ENCODE measurements at places on chromosomes 5 and 9.

DNA sequence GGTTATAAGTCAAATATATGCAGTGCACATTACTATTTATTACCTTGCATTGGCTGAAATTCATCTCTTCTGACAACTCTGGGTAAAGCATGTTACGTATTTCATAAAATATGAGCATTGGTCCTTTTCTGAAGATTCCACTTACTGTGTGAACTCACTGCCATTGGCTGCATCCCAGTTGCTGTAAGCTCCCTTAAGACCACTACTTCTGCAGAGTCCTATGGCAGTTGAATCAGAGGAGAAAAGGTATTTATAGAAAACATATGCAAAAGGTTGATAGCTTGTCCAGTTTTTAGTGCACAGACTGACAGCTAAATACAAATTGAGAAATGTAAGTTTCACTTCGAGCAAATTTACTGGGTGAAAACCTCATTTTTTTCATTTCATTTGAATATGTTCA, 394.6 kb upstream of the ARRDC3 start:
- DNase-seq = no peak

DNA sequence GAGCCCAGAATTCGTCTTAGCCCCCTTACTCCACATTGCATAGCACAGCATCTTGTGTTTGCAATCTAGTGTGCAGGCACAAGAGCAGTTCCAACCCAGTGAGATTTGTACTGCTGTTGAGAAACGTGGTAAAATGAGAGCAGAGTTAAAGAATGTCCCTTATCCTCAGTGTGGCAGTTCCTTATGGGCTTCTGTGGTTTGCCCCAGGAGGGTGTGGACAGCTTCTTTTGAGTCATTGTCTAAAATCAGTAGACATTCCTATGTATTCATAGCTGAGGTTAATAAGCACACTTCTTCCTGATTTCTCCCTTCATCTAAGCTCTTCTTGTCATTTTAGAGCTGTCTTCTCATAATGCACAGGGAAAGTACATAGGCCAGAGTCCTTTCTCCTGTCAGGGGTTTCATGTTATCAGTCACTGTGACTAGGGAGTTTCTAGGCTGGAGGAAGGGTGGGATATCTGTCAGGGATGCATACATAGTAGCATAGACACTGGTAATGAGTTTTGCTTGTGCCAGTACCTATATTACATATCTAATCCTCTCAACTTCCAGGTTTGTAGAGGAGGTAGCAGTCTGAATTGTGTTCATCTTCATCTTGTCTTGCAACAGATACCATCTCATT, 2.0 kb upstream of the CAVIN4 start:
- DNase-seq = no peak

GRCh38 chr5:74095871-74096270, 469.9 kb downstream of the ARHGEF28 start:
- DNase-seq = no peak

DNA sequence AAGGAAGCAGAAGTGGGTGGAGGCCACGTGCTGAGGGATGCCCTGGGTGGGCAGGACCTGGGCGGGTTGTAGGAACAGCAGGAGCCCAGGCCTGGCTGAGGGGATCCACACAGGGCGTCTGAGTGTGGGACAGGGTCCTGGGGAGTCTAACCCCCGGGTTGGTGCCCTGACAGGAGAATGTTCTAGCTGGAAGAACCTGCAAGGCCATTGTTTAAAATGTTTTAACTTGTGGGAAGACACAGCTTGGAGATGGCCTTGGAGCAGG, 33.9 kb upstream of the SUSD3 start:
- DNase-seq = no peak

DNA sequence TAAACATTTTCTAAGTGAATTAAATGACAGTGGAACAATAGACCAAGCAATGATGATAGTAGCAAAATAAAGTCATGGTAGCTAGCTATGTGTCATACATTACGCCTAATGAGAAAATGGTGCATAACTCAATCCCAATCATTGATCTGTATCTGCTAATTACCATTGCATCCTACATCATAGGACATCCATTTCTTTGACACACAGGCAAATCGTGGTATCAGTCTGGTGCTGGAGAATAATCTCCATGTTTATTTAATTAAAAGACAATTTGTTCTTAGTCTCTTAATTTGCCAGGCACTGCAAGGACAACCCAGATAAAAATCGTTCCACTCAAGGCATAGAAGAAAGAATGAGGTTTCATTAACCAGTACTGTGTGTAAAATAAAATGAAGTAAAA, 89.6 kb upstream of the SMC5 start:
- no peak for DNase-seq

GRCh38 chr9:96508227-96508940, 58.4 kb downstream of the HABP4 start:
- DNase-seq = no peak

GRCh38 chr5:54829102-54829501, 156.3 kb downstream of the ESM1 start:
- DNase-seq = no peak

DNA sequence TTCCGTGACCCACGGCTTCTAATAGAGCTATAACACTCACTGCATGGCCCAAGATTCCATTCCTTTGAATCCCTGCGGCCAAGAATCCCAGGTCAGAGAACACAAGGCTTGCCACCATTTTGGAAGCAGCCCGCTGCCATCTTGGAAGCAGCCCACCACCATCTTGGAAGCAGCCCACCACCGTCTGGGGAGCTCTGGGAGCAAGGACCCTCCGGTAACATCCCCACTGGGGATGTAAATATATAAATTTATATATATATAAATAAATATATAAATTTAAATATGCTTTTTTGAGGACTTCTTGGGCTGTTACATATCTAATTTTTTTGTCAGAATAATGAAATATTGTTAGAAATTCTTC, 122.4 kb downstream of the FAM170A start:
- no peak for DNase-seq
